CMK (cell line): ENCODE measurements at places on chromosomes 4 and X.
A peak's percentile ranks its signal among the peaks of the same experiment; 100 is the strongest.

DNA sequence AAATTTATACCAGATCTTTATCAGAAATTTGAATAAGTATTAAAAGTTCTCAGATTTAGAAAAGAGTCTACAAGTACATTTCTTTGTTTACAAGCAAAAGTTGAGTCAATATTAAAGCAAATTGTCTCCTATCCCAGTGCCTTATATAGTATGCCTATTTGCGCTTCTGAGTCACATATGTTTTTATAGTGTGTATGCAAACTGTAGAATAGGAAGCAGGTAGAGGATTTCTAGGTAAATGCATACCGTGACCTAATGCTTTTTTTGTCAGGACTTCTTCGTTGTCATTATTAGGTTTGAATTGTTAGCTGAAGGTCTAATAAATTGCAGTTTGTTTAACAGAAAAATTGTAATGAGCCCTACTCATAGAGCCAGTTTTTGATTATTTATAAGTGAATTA is 22.2 kb downstream of the CEP44 start:
- no peak for DNase-seq

GRCh38 chr4:3397128-3397527 is 44.6 kb upstream of the HGFAC start:
- DNase-seq: no peak

- DNase-seq: no peak
These were observed 171.3 kb downstream of the UNC5C start for GRCh38 chr4:95377366-95377900.

DNA sequence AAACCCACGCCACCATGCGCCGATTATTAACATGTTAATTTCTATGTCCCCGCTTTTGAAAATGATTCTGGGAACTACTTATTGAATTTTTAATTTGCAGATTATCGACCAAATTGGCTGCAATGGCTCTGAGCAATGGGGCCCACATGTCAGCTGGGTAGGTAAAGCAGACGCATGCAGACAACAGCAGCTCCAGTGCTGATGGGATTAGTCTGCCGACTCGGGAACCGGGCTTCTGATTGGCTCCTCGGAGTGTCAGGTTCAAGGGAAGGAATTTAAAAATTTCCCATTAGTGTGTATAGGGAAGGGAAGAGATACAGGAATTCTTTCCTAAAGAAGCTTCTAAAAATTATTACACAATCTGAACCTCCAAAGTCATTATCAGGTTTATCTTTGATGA is 77.4 kb upstream of the PPARGC1A start:
- no peak for DNase-seq

DNA sequence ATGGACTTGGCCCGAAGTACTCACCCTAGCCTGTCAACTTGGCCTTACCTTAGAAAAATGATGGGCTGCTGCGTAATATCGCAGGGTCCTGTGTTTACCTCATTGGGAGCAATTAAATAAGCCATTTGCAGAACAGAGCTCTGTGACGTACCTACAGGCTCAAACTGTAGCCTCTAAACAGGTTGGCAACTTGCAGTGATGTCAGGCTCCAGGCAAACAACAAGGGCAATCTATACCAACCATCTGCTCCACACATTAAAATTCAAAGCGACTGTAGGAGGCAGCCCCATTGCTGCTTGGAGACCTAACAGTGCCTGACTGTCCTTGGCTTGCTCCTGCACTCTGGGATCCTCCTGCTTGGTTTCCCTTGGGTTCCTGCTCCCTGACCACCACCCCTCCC is 17.2 kb downstream of the VGLL1 start:
- no peak for DNase-seq

GRCh38 chr4:8681391-8681790 is 88.8 kb downstream of the CPZ start:
- DNase-seq: no peak

DNA sequence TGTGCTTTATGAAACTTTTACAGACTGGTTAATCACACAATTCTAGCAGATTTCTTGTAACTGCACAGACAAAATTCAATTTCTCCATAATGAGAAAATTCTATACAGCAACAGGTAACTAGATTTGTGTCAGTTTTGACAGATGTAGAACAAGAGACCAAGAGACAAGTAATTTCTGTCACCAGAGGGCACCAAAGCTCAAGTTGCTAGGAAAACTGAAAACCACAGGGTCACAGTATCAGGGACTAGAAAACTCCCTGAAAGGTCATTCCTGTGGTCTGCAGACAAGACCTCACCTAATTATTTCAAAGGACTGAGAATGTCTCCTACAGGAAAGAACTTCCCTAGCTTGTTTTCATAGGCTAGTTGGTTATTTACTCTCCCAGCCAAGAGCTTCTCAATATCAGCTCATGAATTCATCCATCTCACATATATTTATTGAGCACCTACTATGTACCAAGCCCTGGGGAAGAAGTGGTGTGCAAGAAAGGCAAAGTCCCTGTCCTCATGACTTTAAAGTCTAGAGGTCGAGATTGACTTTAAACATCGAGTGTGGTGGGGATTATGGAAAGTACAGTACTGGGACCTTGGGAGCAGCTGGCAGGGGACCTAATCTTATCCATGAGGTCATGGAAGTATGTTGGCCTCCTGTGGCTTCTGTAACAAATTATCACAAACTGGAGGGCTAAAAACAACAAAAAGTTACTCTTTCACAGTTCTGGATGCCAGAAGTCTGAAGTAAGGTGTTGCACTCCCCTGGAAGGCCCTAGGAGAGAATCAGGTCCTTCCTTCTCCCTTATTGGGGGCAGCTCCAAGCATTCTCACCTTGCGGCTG is 47.8 kb upstream of the SETD7 start:
- peak; percentile 49 for DNase-seq

DNA sequence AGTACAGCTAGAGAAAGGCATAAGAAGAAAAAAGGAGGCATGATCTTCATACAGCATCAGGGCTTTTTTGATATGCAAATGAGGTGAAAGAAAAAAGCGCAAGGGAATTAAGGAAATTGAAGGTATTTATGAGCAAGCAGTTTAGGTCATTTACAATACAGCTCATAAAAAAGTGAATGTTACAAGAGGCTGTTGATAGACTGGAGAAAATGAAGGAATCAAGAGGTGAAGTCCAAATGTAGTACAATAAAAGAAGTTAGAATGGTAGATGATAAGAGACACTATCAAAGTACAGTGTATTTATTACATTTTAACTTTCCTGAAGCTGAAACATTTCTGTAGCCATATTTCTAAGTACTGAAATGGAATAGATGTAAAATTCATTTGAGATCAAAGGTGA is 1349.5 kb downstream of the ADGRL3 start:
- no peak for DNase-seq

DNA sequence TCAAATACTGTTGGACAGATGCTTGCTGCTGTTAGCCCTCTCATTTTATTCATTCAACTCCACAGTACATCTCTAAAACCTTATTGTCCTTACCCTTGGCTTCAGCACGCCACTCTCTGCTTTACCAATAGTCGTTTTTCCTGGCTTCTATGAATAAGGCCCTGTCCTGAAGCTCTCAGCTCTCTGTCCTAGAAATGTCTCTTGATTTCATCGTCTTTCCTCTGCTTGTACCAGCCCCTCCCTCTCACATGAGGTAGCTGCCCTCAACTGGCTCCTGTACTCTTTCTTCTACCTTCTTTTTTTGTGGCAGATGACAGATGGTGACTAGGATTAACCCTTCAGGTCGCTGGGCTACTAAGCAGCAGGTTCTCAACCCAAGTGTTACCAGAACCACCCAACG is 11.4 kb downstream of the ADGRA3 start:
- no peak for DNase-seq

- peak; percentile 50 for DNase-seq
These were observed 268.1 kb downstream of the THOC2 start for GRCh38 chrX:123464709-123465108.

GRCh38 chr4:67366311-67366861 is 178.9 kb downstream of the CENPC start:
- DNase-seq: no peak

- no peak for DNase-seq
These were observed 16.5 kb upstream of the MID1 start for GRCh38 chrX:10636851-10637250.

DNA sequence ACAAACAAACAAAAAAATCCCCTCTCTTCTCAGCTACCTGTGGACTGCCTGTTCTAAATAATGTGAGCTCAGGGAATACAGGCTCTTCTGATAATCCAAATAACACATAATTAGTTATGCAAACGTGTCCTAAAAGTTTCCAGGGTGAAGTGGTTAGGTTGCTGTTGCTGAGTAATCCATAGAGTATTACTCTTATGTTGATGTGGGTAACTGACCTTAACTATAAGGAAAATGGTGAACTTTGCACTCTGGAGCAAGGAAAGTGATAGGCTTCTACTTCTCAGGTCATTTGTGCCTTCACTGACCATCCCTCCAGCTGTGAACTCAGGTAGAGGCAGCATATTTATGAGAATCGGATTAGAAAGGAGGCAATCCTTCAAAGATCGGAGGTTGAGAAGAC is 19.9 kb downstream of the MSN start:
- DNase-seq: no peak

DNA sequence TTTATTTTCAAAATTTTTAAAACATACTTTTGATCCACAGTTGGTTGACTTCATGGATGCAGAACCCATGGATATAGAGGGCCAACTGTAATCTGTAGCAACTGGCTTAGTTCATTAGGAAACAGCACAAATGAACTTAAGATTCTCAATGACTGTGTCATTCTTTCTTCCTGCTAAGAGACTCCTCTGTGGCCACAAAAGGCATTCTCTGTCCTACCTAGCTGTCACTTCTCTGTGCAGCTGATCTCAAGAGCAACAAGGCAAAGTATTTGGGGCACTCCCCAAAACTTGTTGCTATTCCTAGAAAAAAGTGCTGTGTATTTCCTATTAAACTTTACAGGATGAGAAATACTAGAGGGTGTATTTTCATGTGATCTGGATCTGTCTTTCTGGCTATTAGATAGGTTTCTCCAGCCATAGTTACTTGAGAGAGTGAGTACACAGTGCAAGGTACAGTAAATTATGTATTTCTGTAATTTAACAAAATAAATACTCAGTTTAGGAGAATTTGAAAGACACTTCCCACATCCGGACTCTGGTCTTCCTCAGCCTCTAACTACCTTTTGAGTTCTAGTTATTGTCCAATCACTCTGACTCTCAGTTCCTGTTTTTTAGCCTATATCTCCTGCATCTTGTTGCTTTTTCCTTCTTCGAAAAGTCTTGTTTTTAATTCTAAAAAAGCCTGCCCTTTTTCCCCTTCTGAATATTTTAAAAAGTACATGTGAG is 21.8 kb downstream of the TLR2 start:
- DNase-seq: peak; percentile 4

- DNase-seq: no peak
These were observed 2.7 kb upstream of the TMPRSS11F start for GRCh38 chr4:68132342-68132741.

DNA sequence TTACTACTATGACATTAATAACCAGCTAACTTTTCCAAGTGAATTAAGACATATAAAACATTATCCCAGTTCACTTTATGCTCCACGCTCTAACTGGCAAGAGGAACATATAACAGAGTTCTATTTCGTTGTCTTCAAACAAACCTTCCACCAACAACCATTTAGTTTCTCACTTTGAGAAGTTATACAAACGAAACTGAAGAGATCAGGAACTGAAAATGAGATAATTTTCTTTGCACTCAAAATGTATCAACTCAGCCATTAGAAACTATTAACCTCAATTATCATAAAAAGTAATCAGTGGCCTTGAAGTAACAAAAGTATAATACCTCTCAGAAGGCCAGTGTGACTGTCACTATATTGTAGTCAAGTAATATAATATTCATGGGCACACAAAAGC is 70.1 kb downstream of the CHM start:
- no peak for DNase-seq

DNA sequence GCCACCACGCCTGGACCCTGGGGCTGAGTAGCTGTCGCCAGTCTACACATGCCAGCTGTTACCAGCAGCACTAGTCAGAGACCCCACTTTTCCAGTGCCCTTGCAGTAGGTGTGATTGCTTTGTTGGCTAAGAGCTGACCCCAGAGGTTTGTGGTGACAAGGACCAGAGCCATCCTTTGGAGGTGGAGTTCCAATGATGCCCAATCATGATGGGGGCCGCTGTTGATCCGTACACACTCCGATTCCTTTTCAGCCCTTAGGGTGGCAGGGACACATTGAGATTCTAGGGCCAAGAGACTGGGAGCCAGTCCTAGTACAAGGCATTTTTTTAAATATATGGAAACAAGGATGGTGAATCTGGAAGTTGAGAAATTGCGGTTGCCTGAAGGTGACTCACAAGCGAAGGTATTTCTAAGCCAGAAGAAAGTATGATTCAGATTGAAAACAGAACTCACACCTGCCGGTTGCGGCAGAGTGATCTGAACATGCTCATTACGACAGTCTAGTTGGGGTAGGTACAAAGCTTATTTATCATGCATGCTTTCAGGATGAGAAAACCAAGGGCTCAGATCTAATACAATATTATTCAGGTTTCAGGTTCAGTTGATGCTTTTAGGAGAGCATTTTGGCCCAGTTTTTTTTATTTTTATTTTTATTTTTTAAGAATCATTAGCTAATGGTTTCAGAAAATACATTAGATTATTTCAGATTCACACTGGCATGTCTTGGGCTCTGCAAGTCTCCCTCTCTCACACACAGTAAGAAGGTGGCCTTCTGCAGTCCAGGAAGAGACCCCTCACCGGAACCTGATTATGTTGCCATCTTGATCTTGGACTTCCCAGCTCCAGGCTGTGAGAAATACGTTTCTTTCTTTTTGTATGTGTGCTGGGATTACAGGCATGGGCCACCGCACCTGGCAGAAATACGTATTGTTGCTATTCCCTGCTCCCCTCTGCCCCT is 43.4 kb downstream of the SHROOM2 start:
- no peak for DNase-seq

DNA sequence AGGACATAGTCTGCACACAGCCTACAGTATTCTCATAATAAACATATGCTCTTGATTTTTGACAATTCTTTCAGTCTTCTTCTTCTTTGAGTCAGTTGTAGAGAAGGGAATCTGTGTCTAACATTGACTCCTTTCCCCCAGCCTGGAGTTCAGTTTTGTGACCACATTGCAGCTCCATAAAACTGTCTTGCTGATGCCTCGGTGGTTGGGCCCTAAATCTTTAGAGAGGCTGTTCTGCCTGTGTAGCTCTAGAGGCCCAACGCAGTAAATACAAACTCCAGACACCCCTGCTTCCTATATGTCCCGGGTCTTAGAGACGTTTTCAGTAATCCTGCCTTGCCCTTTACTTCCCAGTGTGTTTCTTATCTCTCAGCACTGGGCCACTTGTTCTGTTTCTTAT is 639.5 kb upstream of the AADAT start:
- DNase-seq: no peak

DNA sequence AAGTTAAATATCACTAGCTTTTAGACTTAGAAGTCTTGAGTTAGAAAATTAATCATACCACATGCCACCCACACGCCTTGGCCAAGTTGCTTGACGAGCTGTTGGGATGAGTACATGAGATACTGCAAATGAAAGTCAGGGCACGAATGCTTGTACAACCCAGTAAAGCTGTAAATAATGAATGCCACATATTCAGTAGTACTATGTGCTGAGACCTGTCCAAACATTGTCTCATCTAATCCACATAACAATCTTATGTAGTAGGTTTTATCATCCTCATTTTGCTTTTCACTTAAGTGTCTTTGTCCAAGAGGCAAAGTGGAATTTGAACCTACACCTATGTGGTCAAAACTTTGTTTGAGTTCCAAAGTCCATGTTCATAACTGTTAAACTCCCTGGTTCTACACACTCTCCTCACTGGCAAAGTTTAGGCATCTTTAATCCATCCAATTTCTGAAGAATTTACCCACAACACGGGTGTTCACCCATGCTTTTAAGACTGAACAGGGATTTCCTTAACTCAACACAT is 74.1 kb downstream of the LDB2 start:
- DNase-seq: no peak
